ENCODE measurements at places on chromosomes 12 and 14.

- no peak for DNase-seq
Measured at GRCh38 chr14:70920608-70921007, 13.3 kb downstream of the PCNX1 start.

DNA sequence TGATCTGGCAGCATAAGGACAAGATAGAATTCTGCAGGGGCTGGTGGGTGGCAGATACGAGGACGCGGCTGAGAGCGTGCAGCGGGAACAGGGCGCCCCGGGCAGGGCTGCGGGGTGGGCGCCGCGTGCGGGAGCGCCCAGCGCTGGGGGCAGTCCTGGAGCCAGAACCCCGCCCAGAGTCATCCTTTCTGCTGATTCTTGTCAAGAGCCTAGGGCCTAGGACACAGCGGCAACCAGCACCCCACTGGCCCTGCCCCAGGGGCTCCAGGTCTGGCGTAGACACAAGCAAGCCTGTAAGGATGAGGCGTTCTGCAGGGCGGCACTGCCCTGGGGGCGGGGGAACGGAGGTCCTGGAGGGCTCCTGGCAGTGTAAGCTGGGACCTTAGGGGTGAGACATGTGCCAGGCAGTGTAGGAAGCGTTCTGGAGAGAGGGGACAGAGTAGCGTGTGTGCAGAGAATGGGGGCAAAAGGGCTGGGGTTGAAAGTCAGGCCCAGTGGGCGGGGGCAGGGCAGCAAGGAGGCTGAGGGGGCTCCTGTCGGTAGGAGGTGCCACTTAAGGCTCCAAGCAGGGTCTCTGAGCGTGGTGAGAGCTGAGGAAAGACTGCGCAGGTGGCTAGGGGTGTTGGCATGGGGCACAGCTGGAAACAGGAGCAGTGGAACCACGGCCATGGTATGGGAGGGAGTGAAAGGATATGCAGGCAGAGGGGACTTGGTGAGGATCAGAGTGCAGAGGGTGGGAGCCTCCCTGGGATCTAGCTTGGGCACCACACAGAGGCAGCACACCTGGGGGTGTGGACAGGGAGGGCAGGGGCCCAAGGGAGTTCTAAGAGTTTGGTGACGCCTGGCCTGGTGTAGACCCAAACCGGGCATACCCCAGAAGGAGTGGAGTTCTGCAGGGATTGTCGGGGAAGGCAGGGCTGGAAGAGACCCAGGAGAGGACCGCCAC lies 845 bp upstream of the AHNAK2 start:
- no peak for DNase-seq

DNA sequence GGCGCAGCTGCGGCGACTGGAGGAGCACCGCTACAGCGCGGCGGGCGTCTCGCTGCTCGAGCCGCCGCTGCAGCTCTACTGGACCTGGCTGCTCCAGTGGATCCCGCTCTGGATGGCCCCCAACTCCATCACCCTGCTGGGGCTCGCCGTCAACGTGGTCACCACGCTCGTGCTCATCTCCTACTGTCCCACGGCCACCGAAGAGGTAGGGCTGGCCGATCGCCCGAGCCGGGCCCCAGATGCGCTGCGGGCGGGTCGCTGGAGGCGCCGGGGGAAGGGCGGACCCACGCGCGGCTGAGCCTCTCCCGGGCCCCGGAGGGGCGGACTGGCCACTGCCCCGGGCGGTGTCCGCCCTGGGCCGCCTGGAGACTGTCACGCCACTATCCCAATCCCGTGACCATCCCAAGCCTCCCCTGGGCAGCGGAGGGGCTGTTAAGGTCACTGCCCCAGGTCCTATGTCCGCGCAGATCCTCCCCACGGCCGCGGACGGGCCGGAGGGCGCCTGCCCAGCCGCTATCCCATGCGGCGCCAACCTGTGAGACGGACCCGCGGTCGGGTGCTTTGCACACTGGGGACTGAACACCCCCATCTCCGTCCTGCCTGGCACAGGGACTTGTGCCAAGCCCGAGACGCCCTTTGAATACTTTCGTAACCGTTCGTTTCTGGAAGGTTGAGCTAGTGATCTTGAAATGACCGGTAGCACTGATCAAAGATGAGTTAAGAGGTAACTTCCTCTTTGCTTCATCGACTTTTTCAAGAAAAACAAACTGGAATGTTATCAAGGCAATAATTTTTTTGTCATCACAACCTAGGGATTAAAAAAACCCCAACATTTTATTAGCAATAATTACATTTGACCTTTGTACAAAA lies 725 bp downstream of the CHPT1 start:
- peak; percentile 49 for DNase-seq

DNA sequence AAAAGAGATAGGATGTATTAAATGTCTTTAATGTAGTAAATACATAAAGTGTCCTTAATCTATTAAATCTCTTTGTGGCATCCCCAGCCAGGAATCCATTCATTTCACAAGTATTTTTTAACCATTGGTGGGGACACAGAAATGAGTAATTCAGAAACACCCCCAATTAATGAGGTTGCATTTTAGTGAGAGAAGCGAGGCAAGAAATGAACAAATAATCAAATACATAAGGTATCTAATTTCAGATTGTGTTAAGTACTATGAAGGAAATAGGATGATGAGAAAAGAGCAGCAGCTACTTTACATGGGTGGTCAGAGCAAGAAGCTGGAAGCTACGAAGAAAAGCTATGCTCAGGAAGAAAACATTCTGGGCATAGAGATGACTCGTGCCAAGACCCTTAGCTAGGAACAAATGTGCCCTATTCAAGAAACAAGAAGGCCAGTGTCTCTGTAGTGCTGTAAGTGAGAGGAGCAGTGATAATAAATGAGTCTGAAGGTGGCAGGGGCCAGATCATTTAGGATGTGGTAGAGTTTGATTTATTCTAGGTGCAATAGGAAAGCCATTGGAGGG lies 60.5 kb upstream of the IGF1 start:
- no peak for DNase-seq

GRCh38 chr14:68523989-68524725 lies 268.7 kb downstream of the ZFP36L1 start:
- no peak for DNase-seq

- DNase-seq: peak; percentile 14
Measured at GRCh38 chr12:52126050-52126604, 46.6 kb downstream of the SMIM41 start.

DNA sequence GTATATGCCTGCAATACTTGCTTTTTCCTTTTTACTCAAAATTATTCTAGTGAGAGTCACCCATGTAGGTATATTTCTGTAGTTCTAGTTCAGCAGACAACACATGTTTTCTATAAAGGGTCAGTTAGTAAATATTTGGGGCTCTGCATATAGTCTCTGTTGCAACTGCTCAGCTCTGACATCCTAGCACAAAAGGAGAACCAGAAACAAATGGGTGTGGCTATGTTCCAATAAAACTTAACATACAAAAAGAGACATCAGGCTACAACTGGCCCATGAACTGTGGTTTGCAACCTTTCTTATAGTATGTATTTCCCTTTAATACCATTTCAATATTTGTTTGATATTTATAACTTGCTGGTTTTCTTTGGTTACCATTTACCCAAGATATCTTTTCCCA lies 11.9 kb downstream of the NT5DC3 start:
- no peak for DNase-seq

GRCh38 chr12:42859612-42860011 lies 270.1 kb upstream of the PRICKLE1 start:
- DNase-seq: no peak

GRCh38 chr14:65853407-65853955 lies 441.0 kb downstream of the FUT8 start:
- no peak for DNase-seq

DNA sequence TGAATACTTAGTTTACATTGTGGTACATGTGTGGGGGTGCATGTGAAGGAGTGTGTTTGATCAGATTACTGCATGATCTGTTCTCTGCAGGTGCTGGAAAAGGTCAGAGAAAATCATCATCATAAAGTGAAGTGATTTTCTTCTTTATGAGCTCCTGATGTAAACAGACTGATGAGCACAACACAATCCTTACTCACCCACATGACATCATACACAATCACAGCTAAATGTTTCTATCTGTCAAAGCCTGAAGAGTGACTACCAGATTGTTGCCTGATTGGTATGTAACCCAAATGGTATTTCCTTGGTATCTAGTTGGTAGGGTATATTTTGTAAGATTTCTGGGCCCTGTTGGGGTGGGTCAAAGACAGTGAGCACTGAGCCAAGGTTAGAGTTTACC lies 270.8 kb downstream of the FOXG1 start:
- no peak for DNase-seq

GRCh38 chr12:24760162-24760561 lies 188.7 kb downstream of the BCAT1 start:
- DNase-seq: no peak

DNA sequence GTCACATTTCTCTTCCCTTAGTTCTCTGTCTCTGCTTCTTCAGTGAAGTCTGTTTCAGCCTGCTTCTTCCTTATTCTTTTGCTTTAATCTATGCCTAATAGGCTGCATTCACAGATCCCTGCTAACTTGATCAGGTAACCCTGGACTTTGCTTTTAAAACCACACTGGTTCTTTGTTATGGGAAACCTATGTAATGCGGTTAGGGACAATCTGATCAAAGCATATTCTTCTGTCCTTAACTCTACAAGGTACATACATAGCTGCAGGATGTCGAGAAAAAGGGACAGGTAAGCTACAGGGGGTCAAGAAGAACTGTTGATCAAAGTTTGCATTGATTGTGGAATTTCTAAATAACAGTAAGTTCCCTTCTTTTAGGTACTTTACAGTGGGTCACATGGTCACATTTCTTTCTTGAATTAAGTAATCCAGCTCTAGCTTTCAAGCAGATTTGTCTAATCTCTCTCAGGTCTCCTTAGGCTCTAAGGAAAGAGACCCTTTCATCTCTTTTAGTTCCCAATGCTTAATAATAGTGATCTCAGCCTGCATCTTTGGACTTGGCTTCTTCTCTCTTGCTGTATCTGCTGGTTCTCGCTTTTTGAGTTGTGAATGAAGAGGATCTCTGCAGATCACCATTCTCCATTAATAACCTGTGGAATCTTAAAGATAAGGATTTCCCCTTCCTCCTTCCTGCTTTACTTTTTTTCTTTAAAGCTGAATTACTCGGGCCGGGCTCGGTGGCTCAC lies 3.8 kb downstream of the COPZ1 start:
- DNase-seq: no peak

DNA sequence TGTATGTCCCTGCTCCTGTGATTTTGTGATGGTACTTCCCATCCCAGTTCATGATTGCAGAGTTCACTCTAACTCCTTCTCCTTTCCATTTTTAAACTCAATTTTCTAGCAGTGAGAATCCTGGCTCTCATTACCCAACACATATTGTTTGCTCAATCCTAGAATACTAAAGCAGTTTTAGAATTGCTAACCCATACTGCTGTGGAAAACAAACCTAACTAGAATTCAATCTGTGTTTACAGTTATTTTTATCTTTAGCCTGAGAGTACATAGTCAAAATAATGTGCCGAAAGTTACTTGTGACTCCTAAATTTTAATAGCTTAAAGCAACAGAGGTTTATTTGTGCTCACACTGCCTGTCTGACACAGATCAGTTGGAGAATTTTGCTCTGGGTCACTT lies 508.0 kb downstream of the AACS start:
- no peak for DNase-seq
